ENCODE measurements at places on chromosomes 3 and 15.

GRCh38 chr3:61813636-61814035 is 252.3 kb downstream of the PTPRG start:
- DNase-seq, result no peak

DNA sequence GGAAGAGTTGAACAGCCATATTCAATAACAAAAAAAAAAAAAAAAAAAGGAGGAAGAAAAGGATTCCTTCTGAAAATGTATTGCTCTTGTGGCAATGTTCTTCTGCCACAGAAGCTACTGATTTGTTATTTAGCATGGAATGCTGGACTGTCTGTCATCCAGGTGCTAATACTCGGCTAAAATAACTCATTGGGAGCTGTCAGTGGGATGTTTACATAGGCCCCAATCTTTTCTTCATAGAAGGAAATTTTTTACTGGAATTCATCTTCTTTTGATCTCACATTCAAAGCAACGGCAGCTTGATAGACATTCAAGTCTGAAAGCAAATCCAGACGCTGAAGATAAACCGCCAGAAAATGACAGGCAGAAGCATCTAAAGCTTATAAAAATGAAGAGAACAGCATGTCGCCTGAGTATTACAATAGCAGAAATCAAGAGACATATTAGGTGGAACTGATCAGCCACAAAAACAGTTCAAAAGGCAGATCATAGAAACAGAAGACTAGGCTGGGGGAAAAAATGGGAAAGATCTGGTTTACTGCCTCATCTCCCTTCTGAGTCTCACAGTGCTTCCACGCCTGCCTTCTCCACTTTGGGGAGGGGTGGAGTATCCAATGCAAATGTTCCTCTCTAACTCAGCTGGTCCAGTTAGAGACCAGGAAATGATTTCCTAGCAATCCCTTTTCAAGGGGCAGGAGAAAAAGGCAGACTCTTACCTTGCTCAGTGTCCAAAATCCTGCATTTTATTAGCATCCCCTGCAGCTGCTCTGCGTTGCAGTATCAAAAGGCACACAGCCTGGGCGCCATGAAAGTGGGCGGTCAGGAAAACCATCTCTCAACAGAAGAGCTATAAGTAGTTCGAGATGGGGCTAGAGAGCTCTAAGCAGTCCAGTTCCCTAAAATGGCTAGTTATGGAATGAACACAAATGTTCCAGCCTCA is 451.9 kb downstream of the FOXP1 start:
- DNase-seq, result no peak

- DNase-seq, result no peak
These were observed 309.3 kb downstream of the LRRC3B start for GRCh38 chr3:26931896-26932295.

- DNase-seq, result no peak
These were observed 570.6 kb downstream of the ZBBX start for GRCh38 chr3:166809520-166809919.

DNA sequence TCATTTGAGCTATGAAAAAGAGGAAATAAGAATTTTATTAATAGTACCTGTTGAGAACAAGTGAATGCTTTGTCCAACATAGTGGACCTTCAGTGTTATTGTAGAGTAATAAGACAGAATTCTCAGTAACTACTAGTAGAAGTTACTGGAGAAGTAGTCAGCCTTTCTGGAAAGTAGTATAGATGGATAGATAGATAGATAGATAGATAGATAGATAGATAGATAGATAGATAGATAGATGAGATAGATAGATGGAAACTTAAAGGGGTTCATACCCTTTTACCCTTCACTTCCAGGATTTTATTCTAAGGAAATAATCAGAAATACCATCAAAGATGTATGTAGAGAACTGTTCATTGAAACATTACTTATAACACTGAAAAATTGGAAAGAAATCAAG is 5.2 kb downstream of the FAM162A start:
- DNase-seq, result no peak

- no peak for DNase-seq
These were observed 23.1 kb downstream of the SCAP start for GRCh38 chr3:47452453-47453215.

GRCh38 chr15:68328443-68328842 is 50.9 kb downstream of the FEM1B start:
- DNase-seq, result no peak

GRCh38 chr3:59106085-59106648 is 56.3 kb upstream of the CFAP20DC start:
- no peak for DNase-seq

- no peak for DNase-seq
These were observed 36.1 kb upstream of the MYO5C start for GRCh38 chr15:52331490-52332240.

DNA sequence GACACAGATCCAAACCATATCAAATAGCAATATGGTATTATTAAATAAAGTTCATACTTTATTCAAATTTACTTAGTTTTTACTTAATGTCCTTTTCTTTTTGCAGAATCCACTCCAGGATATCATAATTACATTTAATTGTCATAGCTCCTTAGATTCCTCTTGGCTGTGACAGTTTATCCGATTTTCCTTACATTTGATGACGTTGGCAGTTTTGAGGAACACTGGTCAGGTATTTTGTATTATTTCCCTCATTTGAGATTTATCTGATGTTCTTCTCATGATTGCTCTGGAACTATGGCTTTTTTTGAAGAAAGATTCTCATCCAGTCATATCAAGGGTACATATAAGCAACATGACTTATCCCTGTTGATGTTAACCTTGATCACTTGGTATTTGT is 198.3 kb upstream of the STAC start:
- DNase-seq, result no peak

- no peak for DNase-seq
These were observed 15.4 kb downstream of the PTX3 start for GRCh38 chr3:157452097-157452496.

DNA sequence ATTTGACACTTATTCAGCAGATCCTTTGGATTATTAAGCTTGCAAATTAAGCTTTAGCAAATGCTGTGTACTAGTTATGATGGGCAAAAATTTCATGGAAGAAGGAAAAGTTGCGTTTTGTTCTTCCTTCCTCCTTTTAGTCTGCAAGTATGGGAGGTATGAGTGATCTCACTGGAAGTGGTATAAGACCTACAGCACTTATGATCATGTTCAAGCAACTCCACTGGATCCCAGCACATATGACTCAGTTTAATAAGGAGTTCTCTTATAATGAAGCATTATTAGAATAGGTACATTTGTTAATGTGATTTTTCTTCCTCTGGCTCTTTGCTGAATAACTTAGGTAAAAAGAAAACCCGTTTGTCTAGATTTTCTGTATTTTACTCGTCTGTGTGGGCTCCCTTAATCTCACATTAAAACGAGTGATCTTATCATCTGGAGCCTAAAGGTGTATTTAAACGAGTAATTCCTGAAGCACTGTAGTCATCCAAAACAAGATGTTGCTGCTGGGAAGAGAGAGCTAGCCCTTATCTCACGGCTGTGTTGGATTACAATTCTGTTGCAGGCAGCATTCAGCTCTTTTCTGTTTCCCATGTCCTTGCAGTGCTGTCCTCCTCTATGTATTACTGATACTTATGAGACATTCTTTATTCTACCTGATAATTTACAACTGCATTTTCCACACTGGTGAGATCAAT is 264.9 kb downstream of the GBE1 start:
- no peak for DNase-seq

DNA sequence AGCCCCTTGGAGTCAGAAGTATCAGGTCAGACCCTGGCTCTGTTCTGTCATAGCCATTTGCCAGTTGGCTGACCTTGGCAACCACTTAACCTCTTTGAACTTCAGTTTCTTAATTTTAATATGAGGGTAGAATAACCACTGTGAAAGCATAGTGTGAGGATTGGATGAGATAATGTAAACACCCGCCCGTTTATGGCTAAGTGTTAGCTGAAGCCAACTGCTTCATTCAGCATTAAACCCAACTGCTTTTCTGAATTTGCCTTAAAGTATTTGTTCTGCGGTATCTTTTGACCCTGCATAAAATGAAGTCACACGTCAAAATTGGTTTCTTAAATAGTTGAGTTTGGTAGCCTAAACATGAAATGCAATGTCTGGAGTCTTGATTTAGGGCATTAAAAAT is 121.5 kb upstream of the ABHD17C start:
- DNase-seq, result no peak

DNA sequence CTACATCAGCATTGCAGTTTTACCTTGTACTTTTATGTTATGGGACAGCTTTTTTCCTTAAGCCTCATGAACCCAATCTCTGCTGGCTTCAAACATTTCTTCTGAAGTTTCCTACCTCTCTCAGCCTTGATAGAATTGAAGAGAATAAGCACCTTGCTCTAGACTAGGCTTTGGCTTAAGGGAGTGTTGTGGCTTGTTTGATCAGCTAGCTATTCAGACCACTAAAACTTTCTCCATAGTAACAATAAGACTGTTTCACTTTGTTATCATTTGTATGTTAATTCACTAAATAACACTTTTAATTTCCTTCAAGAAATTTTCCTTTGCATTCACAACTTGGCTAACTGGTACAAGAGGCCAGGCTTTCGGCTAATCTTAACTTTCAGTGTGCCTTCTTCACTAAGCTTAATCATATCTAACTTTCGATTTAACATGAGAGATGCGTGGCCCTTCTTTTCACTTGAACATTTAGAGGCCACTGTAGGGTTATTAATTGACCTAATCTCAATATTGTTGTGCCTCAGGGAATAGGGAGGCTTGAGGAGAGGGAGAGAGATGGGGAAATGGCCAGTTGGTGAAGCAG is 8.1 kb upstream of the TIGIT start:
- no peak for DNase-seq

DNA sequence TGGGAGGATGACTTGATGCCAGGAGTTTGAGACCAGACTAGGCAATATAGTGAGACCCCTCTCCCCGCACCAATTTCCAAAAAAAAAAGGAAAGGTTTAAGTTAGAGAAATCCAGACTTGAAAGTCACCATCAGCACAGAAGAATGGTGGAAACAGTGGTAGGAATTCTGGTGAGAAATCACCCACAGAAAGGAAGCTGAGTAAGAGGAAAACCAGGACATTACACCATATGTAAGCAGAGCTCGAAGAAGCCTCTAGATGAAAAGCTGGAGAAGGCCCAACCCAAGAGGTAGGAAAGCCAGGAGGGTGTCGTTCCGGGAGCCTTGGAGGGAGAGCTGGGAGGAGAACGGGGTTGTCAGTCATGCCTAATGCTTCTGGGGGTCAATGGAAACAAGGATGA is 40.5 kb downstream of the RASGRP1 start:
- DNase-seq, result no peak

DNA sequence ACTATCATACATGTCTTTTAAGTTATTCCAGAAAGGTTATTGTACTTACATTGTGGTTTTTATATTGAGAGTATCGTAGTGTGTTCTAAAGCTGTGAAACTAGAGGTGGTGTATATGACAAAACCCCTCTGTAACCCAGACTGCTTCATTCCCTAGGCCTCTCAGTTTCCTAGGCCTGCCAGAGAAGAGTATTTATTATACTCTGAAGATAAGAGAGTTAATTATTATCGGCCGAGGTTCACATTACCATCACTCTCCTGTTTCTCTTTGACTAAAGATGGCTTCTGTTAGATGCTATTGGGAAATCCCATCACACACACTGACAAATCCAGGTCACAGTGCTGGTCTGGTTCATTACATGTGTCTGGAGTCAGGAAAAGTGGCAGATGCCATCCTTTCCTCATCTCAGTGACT is 20.5 kb downstream of the EXOSC7 start:
- no peak for DNase-seq

DNA sequence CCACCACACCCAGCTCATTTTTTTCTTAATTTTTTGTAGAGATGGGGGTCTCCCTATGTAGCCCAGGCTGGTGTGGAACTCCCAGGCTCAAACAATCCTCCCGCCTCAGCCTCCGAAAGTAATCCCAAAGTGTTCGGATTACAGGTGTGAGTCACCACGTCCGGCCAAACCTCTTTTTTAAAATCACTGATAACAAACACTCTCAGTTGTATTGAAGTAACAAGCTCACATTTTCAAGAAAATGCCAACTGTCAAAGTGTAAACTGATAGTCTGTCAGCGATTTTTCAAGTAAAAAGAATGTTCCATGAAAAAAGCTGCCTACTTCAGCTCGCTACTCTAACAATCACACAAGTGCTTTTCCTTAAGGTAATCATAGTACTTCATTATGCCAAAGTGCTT is 33.4 kb downstream of the UBXN7 start:
- DNase-seq, result no peak

DNA sequence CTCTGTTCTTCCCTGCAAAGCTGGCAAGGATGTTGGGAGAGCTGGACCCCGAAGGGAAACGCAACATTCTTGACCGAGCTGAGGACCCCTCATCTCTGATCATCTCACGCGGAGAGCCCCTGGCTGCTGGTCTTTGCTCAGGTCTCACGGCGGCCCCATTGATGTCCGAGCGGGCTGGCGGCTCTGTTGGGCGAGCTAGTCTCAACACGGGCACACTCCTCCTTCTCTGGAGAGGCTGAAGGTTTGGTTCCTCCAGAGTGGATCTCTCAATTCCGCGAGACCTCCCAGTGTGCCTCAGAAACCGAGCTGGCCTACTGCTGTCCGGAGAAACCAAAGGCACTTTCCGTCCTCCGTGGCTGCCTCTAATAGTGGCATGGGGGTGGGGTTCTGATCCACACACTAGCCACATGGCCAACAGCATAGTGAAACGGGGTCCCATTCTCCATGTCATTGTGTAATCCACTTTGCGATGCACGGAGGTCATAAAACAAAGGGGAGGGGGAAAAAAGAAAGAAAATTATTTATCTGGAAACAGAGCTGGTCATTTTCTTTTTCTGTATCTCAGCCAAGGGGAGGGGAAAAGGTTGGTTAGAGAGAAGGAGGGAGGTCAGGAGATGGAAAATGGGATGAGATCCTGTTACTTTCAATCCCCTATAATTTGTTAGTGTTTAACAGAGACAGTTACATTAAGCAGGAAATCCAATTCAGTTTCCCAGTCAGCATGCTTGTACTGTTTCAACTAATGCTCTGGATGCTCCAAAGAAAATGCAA is 1.3 kb downstream of the CCDC80 start:
- DNase-seq, result no peak

DNA sequence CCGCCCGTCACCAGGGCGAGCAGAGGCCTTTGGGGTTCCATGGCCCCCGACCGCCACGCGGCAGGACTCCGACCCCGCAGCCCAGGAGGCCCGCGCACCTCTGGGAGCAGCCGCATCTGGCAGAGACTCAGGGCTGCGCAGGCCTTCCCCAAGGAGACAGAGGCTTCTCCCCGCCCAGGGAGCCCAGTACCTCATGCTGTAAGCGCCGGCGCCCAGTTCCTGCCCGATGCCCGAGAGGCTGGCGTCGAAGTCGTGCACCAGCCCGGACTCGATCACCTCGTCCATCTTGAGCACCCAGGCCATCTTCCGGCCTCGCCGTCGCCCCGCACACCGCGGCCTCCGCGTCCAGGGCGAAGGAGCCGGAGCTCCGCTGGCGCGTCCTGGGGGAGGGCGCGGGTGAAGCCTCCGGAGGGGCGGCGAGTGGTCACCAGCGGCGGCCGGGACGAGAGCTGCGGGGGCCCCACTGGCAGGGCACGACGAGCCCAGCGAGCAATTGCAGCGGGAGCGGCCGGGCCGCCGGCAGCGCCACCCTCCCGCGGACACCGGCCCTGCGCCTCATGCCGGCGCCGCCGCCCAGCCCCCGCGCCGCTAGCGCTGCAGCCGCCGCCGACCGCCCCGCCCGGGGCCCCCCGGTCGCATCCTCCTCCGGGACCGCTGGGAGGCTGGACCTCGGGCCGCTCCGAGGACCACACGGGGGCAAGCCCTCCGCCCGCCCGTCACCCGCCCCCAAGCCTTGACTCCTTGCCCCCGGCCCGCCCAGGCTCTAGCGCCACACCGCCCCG is 468 bp downstream of the UBP1 start:
- peak; percentile 37 for DNase-seq
